Effector CD4-positive, alpha-beta T cell (primary cell): ENCODE measurements at places on chromosomes 3 and 15.

GRCh38 chr3:6770397-6770690 lies 90.6 kb upstream of the GRM7 start:
- no peak for DNase-seq

DNA sequence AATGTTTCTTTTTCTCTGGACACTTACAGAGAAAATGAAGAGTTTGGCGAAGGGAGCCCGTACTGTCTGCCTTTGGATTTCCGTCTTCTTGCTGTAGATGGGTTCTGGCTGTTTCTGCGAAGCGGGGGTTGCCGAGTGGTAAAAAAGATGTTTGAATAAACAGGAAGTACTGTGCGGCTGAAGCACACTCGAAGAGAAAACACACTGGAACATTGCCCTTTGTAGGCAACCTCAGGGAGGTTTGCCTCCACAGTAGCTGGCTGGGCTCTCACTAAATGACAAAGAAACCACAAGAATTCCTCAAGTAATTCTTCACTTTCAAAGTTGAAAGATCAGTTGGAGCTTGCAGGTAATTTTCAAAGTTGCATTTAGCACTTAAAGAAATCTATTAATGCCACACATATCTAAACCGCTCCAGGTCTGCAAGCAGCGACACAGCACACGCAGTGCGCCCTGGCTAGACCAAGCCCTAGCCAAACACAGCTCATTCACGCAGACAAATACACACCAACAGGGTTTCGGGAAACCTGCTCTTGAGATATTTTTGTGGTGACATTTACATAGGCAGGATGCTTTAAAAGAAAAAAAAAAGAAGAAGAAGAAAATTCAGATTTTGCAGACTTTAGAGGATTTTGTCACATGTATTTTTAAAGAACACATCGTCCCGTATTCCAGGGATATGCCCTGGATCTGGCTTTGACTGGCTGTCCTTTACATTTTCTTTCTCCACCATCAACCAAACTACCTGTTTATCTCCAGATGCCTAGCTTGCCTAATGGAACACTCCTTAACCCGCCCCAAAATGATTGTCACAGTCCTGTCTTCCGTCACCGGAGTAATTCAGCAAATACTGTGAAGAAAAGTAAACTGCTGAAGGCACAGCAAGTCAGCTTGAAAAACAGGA lies 452.8 kb downstream of the FOXP1 start:
- DNase-seq = peak; percentile 66

DNA sequence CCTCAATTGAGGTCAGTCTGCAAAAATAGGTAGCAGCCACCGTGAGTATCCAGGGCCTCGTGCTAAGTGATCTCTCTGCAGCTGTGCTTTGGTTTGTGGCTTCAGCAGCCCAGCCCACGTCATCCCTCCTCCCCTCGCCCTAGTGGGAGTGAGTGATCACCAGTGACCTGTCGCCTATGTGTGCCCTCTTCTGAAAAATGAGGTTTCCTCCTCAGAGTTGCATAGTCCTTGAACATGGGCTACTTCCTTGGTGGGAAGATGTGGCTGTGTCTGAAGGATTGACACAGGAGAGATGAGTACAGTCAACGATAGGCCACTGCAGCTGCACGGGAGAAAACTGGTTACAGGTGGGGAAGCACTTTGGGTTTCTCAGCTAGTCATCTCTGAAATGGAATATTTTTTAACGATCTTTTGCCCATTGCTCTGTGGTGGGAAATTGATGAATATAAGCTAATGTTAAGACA lies 144.8 kb upstream of the BHLHE40 start:
- peak; percentile 57 for DNase-seq

DNA sequence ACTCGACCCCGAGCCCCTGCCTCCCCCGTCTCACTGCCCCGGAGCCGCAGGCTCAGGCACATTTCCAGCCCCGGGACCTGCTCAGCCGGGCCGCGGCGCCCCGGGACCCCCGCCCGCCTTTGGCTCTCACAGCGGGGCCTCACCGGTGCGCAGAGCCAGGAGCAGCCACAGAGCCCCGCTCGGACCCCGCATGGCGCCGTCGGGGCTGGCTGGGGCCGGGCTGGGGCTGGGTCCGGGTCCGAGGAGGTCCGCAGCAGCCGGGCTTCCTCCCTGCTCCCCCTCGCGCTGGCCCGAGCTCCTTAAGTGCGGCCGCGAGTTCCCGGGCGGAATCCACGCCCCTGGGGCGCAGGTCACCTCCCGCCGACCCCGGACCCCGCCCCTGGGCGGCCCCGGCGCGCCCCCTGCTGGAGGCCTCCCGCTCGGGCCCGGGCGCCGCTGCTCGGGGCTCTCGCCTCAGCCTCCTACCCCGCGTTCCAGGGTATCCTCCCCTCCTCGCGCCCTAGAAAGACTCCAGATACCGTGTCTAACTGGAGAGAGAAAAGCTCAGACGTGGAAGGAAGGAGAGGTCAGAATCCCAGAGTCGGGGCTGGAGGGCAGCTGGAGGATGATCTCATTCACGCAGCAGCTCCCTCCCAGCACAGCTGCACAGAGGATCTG lies at the start of gene MELTF:
TSS of gene MELTF (minus strand) at position 307 of the 657 bp plus-strand sequence. CDS start at position 192, 115 bp downstream.
- peak; percentile 61 for DNase-seq

GRCh38 chr15:86488046-86488445 lies 408.4 kb downstream of the AGBL1 start:
- DNase-seq = no peak

DNA sequence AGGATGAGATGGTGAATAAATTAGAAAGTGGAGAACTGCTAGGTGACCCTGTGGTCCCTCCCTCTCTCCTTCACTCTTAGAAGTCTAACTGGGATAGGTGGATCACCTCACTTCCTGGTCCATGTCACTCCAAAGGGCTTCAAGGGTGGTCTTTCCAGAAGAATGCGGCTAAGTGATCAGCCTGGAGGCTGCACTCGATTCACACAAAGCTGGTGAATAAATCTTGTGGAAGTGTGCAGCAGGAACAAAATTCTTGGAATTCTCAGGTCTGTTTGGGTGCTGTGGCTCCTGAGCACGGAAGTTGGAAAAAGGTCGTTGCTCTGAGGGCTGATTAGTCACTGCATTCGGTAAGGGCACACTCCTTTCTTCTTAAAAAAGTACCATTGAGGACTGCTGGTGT lies 46.3 kb downstream of the GASK1A start:
- DNase-seq = no peak

DNA sequence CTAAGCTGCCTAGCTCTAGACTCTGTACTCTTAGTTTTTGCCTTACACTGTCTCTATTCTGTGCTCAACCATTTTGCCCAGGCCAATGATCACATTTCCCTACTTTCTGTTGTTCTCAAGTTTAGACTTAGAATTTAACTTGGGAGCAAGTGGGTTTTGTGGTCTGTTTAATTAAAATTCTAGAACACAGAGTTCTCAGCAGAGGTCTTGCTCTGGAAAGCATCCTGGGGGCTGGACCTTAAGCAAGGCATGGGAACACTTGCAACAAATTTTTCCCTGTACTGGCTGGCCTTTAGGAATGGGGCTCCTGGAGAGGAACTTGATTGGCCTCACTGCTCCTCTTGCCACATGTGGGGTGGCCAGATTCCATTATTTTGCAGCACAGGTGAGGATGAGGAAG lies 236.3 kb upstream of the LRTM1 start:
- no peak for DNase-seq

- no peak for DNase-seq
Observed at GRCh38 chr3:16482194-16482769, 31.2 kb downstream of the RFTN1 start.

- no peak for DNase-seq
Observed at GRCh38 chr3:11034309-11034985, 41.9 kb downstream of the SLC6A1 start.

GRCh38 chr15:56734013-56734635 lies 815 bp upstream of the ZNF280D start:
- DNase-seq = no peak

DNA sequence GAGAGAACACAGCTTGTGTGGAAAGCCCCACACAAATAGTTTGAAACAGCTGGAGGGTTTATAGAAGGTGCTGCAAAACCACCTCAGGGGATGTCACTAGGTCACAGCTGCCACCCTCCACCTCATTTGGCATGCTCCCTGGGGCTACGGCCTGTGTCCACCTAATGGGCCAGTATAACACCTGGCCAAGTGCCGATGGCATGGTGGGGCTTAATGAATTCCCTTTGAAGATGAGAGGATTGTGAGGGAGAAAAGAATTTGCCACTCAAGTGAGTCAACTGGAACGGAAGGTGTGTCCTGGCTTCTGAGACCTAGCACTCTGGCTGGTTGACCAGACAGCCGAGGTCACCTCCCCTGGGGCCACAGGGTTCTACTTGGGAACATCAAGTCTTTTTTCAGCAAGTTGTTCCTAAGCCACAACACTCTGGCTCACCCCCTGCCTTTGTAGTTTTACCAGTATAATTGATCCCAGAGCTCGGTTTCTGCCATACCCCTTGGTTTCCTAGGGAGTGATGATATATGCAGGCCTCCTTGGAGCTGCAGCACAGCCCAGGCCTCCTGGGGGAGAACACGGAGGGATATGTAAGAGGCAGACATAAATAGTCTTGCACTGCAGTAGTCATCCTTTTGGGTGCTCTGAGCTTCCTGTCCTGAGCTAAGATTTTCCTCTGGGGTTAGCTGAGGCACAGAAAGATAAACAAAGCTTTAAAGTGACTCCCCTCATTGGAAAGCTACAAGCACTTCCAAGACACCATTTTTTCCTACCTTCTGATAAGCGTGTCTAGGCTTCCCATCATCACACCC lies 178.2 kb upstream of the LPP start:
- no peak for DNase-seq

GRCh38 chr15:52112203-52112750 lies 298 bp downstream of the BCL2L10 start:
- DNase-seq = peak; percentile 30
